ENCODE measurements at places on chromosomes 12 and 14.

GRCh38 chr14:79602045-79602444 lies 609.3 kb downstream of the DIO2 start:
- H3K36me3 ChIP-seq: no peaks in the 10 kb centered on the region
- no peak for DNase-seq
- no peaks in the 10 kb centered on the region for H3K4me1 ChIP-seq
- H3K27ac ChIP-seq: no peak overlapping the region
- no peak overlapping the region for H3K4me3 ChIP-seq
- no peaks in the 10 kb centered on the region for H3K27me3 ChIP-seq

DNA sequence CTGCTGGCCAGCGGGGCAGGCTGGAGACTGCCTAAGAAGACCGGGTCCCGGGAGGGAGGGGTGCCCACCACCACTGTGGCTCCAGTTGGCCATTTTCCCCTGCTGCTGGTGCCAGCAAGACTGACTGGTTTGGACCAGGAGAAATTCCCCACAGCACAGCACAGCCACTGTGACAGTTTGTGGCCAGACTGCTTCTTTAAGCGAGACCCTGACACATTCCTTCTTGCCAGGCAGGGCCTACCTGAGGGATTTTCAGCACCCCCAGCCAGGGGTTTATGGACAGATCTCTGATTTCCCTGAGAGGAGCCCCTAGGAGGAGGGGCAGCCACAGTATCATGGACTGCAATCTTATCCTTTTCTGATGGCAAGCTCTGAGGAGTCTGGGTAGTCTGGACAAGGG lies 15.5 kb downstream of the GLIPR1L1 start:
- no peaks in the 10 kb centered on the region for H3K27me3 ChIP-seq
- no peak overlapping the region for H3K4me3 ChIP-seq
- no peaks in the 10 kb centered on the region for H3K4me1 ChIP-seq
- no peak overlapping the region for H3K27ac ChIP-seq

DNA sequence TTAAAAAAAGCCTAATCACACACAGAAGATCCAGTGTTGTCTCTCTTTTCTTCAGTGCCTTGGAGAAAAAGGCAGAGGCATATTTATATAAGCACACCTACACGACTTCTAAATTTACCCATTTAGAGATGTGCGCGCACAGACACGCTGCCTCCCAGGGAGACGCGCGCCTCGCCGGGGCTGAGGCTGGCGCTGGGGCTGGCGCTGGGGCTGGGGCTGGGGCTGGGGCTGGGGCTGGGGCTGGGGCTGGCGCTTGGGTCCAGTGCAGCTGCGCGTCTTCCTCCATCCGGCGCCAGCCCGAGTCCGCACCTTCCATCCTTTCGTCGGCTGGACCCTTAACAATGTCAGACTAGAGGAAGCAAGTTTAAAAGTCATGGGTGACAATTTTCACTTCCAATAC lies 118.4 kb upstream of the ARID2 start:
- H3K4me3 ChIP-seq: no peak overlapping the region
- peaks cover 6% of the 10 kb centered on the region for H3K4me1 ChIP-seq
- H3K36me3 ChIP-seq: no peaks in the 10 kb centered on the region
- H3K27me3 ChIP-seq: no peaks in the 10 kb centered on the region
- no peak overlapping the region for H3K27ac ChIP-seq

GRCh38 chr12:873954-874353 lies 75.5 kb downstream of the RAD52 start:
- no peak overlapping the region for H3K27ac ChIP-seq
- no peak for DNase-seq

DNA sequence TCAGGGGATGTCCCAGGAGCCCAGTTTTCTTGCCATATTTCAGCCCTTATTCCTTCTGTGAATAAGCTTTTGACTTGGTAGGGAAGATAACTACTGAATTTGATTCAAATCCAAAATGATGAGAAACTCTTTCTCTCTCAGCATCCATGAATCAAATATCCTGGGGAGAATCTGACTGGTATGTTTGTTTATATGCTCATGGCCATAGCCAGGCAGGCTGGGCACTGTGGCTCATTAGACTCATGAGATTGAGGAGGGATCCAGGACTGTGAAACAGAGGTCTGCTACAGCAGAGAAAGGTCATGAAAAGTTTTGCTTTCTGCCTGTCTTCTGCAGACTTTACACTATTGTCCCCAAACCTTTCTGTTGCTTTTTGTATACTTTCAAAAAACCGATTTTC lies 346.4 kb upstream of the ATP2B1 start:
- H3K36me3 ChIP-seq: no peaks in the 10 kb centered on the region
- no peak overlapping the region for H3K27ac ChIP-seq
- H3K4me1 ChIP-seq: no peaks in the 10 kb centered on the region
- no peak for DNase-seq

DNA sequence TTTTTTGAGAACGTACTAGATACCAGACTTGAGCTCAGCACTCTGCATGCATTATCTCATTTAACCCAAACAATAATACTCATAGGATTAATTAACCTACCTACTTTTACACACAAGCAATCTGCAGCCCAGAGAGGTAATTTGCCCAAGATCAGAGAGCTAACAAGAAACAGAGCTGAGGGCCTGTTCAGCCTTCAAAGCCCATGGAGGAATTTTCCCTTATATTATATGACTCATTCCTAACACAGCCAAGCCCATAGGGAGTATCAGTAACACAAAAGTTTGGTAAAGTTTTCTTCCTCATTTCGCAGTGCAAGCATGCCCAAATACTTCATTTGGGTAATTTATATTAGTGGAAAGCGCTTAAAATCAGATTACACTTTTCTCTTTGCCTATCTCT lies 94.7 kb downstream of the GALC start:
- no peak overlapping the region for H3K4me3 ChIP-seq
- no peaks in the 10 kb centered on the region for H3K4me1 ChIP-seq
- H3K36me3 ChIP-seq: no peaks in the 10 kb centered on the region
- H3K27ac ChIP-seq: no peak overlapping the region
- no peaks in the 10 kb centered on the region for H3K27me3 ChIP-seq

DNA sequence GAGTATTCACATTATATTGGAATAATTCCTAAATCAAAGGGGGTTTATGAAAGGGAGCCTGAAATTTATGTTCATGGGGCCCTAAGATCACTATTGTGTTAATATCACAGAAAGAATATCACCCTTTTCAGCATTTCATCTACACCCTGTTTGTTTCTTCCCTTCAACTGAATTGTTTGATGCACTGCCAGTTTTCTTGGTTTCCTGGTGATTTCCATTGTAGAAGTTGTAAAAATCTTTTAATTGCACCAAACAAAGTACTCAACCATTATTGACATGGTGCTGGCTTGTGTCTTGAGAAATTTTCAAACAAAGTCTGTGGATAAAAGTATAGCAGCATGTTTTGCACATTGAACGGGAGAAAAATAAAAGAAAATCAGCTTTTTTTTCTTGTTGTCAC lies 154.8 kb upstream of the PRKD1 start:
- no peaks in the 10 kb centered on the region for H3K4me1 ChIP-seq
- DNase-seq: no peak
- no peaks in the 10 kb centered on the region for H3K27me3 ChIP-seq
- H3K36me3 ChIP-seq: no peaks in the 10 kb centered on the region
- no peak overlapping the region for H3K4me3 ChIP-seq

DNA sequence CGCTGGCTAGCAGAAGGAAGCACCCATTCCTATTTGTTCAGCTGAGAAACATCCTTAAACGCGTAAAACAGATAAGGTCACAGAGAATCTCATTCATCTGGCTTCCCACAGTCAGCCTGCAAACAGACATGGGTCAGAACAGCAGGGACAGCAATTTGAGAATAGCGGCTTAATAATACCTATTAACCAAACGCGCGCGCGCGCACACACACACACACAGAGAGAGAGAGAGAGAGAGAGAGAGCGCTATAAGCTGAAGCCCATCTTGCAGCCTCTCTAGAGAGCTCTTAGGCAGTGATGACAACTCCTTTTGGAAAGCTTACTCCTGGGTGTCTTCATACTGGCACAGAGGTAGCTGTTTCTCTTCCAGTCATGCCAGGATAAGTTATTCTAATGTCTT lies 26.4 kb downstream of the TMEM132D start:
- no peaks in the 10 kb centered on the region for H3K27me3 ChIP-seq
- H3K4me3 ChIP-seq: no peak overlapping the region
- no peaks in the 10 kb centered on the region for H3K4me1 ChIP-seq
- DNase-seq: no peak
- H3K36me3 ChIP-seq: no peaks in the 10 kb centered on the region

DNA sequence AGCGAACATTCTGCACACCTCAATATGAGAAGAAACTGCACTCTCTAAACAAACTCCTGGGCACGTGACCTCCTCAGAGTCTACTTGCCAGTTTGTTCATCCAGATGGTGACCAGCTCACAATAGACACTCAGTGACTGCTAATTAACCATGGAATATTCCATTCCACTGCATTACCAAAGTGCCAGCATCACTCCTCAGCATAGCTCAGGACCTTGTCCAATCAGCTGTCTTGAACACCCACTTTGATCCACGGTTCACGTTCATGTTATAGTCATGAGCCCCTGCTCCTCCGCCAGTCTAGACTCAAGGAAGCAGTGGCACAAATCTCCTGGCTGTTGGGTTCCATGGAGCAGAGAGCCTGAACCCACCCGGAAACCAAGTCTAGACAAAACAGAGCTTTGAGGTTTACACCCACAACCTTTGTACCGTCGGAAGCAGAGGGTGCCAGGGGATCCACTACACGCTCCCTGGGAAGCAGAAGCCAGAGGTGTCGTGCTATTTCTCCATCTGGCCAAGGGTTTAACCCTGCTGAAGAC lies 285.3 kb downstream of the ZFP36L1 start:
- no peak overlapping the region for H3K4me3 ChIP-seq
- H3K27me3 ChIP-seq: no peaks in the 10 kb centered on the region
- H3K4me1 ChIP-seq: peaks cover 88% of the 10 kb centered on the region
- no peaks in the 10 kb centered on the region for H3K36me3 ChIP-seq

DNA sequence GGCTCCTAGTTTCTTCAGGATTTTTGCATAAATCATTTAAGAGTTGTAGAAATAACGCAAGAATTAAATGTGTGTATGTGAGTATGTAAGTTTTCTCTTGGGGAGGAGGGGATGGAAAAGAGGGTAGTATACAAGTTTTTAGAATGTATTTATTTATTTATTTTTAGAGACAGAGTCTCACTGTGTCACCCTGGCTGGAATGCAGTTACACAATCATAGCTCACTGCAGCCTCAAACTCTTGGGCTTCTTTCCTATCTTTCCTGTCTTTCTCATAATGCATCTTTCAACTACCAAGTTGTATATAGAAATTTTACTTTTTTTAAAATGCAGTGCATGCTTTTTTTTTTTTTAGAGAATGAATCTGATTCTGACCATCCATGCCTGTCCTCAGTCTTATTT lies 269.0 kb upstream of the GARIN2 start:
- no peak overlapping the region for H3K27ac ChIP-seq
- DNase-seq: no peak
- no peaks in the 10 kb centered on the region for H3K36me3 ChIP-seq
- no peaks in the 10 kb centered on the region for H3K27me3 ChIP-seq
- no peaks in the 10 kb centered on the region for H3K4me1 ChIP-seq
- no peak overlapping the region for H3K4me3 ChIP-seq

GRCh38 chr12:32754111-32754510 lies 1.6 kb downstream of the YARS2 start:
- no peak overlapping the region for H3K27ac ChIP-seq
- H3K4me3 ChIP-seq: peak overlapping the region; percentile 75
- peaks cover 20% of the 10 kb centered on the region for H3K4me1 ChIP-seq
- DNase-seq: no peak
- no peaks in the 10 kb centered on the region for H3K27me3 ChIP-seq

DNA sequence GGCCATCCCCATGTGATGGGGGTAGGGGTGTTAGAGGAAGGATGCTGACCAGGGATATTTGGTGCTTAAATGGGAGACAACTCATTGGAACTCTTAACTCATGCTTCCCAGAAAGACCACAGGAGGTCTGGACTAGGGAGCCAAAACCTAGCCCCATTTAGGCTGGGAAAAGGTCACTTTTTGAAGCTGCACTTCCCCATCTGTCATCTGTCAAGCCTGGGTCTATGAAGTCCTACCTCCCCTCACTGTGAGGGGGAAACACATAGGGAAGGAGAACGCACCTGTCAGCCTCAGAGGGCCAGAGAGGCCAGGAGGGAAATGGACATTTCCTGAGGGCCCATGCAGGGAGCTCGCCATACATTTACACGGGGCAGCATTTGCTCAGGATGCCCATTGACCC lies 321.0 kb downstream of the BCL11B start:
- no peak for DNase-seq
- H3K4me1 ChIP-seq: peaks cover 55% of the 10 kb centered on the region
- H3K36me3 ChIP-seq: no peaks in the 10 kb centered on the region
- H3K27me3 ChIP-seq: no peaks in the 10 kb centered on the region

- no peak overlapping the region for H3K27ac ChIP-seq
- DNase-seq: no peak
- H3K4me1 ChIP-seq: no peaks in the 10 kb centered on the region
- no peak overlapping the region for H3K4me3 ChIP-seq
- peaks cover 24% of the 10 kb centered on the region for H3K36me3 ChIP-seq
These were observed 35.9 kb downstream of the SLC15A4 start for GRCh38 chr12:128787827-128788226.

DNA sequence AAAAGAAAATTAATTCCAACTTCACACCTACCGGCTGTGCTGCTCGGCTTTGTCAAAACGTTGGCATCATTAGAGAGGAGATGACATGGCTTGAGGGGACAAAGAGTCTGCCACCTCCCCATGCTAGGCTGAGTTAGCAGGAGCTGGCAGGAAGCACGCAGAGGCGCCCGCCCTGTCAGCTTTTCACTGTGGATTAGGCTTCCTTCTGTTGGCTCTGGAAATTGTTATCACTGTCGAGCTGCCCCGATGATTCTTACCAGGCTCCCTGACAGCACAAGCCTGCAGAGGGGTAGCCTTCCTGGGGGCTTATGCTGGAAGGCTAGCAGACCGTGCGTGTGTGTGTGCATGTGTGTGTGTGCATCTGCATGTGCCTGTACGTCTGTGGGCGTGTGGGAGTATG lies 490.9 kb upstream of the TBX3 start:
- no peak overlapping the region for H3K27ac ChIP-seq
- no peaks in the 10 kb centered on the region for H3K27me3 ChIP-seq
- no peaks in the 10 kb centered on the region for H3K4me1 ChIP-seq
- H3K36me3 ChIP-seq: no peaks in the 10 kb centered on the region

DNA sequence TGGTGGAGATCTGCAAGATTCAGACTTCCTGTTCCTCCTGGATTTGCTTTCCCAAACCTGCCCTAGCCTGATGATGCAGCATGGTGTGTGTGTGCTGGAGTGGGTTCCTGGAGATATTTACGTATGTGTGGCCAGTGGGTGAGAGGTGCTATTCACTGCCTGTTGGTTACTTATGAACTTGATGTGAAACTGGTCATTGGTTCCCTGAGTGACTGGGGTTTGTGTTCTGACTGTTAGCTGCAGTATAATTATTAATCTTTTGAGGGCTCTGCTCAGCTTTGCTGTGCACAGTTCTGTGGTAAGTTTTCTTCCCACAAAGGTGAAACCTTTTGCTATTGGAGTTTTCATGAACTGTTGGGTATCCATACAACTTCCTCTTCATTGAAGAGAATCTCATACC lies 541.8 kb upstream of the FBXO33 start:
- no peaks in the 10 kb centered on the region for H3K4me1 ChIP-seq
- no peak overlapping the region for H3K4me3 ChIP-seq

GRCh38 chr12:48163150-48163747 lies 5.9 kb upstream of the ASB8 start:
- DNase-seq: no peak
- no peak overlapping the region for H3K27ac ChIP-seq
- no peak overlapping the region for H3K4me3 ChIP-seq
- H3K27me3 ChIP-seq: peaks cover 3% of the 10 kb centered on the region

- no peaks in the 10 kb centered on the region for H3K27me3 ChIP-seq
- peaks cover 67% of the 10 kb centered on the region for H3K4me1 ChIP-seq
- no peak for DNase-seq
- H3K27ac ChIP-seq: peak overlapping the region; percentile 68
- H3K4me3 ChIP-seq: no peak overlapping the region
These were observed 65.6 kb downstream of the CCDC88C start for GRCh38 chr14:91352053-91352452.

GRCh38 chr14:66539034-66539433 lies 31.1 kb downstream of the GPHN start:
- H3K4me3 ChIP-seq: no peak overlapping the region
- H3K4me1 ChIP-seq: no peaks in the 10 kb centered on the region
- H3K27ac ChIP-seq: no peak overlapping the region
- H3K27me3 ChIP-seq: no peaks in the 10 kb centered on the region
- no peaks in the 10 kb centered on the region for H3K36me3 ChIP-seq
- DNase-seq: no peak
